ENCODE measurements at places on chromosomes 3 and 15.
A peak's percentile ranks its signal among the peaks of the same experiment; 100 is the strongest.

GRCh38 chr3:5093731-5094130, 28.4 kb upstream of the ARL8B start:
- DNase-seq = no peak

- no peak for DNase-seq
These were observed 21.3 kb downstream of the GSK3B start for GRCh38 chr3:120072867-120073525.

DNA sequence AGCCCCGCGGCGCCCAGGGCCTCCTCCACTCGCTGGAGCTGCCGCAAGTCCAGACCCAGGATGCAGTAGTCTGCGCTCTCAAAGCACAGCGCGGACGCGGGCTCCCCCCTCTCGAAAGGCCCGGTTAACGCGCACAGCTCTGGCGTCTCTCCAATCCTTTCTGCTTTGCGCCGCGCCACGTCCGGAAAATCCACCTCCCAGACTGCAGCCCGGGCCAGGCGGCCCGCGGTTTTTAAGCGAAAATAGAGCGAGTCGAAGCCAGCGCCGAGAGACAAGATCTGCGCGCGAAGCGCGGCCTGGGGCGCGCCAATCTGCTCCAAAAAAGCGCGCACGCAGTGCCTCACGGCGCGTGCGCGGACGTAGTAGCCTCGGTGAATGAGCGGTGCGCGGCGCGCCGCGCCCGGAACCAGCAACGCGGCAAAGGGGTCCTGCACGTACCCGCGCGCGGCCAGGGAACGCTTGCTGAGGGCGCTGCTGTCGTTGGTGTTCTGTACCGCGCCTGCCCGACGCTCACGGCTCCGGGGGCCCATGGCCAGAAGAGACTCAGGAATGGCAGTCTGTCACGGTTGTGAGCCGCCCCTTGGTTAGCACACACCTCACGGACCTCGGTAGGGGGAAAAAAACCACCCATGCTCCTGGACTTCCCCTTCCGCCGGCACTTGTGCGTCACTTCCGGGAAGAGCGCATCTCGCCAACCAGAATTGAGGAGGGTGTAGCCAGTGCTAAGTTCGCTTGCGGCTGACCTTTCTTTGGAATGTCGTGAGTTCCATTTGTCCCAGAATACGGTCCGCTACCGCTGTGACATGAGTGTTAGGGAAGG, at the start of gene LCMT2:
TSS of gene LCMT2 (minus strand) at position 614 of the 820 bp plus-strand sequence. CDS start at position 530, 84 bp downstream.
- DNase-seq = peak; percentile 85

GRCh38 chr3:187943677-187944389, 198.6 kb upstream of the BCL6 start:
- DNase-seq = no peak

DNA sequence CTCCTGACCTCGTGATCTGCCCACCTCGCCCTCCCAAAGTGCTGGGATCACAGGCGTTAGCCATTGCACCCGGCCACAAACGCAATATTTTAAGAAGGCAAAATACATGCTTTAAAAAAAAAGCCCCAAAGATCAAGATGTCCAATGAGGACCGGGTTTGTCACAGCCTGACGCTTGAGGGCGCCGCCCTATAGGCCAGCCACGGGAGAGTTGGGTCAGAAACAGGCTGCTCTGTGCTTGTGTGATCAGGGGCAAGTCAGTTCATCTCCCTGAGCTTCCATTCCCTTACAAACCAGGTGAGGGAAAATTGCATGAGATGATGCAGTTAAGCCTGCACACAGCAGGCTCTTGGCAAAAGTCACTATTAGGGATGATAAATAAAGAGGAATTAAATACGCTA, 23.9 kb downstream of the FAM174B start:
- DNase-seq = no peak

GRCh38 chr3:165233501-165234195, 37.5 kb upstream of the SLITRK3 start:
- DNase-seq = no peak

DNA sequence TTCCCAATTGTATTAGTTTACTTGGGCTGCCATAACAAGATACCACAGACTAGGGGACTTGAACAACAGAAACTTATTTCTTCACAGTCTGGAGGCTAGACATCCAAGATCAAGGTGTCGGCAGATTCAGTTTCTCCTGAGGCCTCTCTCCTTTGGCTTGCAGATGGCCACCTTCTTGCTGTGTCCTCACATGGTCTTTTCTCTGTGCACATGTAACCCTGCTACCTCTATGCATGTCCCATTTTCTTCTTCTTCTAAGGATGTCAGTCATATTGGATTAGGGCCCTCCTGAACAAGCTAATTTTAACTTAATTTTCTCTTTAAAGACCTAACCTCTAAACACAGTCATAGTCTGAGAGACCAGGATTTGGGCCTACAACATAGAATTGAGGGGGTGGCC, 336.7 kb upstream of the WNT5A start:
- DNase-seq = no peak

DNA sequence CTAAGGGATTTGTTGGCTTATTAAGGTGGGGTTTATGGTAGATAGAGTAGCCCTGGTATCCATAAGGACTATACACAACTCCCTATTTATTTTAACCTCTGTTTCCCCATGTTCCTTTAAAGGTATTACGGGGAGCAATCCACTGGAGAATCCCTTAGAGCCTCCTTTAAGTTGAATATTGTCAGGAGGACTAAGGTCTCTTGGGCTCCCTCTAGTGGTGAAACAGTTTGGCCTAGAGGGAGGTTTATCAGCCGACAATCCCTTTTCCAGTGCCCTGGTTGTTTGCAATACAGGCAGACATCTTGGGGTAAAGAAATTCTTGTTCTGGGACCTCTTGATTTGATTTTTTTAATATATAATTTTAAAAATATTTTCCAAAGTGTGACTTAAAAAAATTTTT, 12.9 kb downstream of the OPA1 start:
- no peak for DNase-seq

DNA sequence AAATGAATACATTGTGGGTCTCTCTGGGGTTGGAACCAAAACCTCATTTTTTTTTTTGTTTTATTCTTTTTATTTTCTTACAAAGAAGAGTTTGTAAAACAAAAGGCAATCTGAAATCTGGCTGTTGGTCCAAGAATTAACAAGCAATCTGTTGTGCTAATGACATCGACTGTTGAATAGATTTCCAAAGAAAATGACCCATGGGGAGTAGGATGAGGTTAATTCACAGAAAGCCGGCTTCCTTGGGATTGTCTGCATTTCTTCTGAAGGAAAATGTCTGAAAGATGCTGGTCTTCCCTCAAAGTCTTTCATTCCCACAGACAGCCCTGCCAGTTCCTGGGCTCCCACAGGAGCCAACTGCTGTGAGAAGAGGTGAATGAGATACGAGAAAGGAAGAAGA, 92.9 kb downstream of the LRRC3B start:
- no peak for DNase-seq

DNA sequence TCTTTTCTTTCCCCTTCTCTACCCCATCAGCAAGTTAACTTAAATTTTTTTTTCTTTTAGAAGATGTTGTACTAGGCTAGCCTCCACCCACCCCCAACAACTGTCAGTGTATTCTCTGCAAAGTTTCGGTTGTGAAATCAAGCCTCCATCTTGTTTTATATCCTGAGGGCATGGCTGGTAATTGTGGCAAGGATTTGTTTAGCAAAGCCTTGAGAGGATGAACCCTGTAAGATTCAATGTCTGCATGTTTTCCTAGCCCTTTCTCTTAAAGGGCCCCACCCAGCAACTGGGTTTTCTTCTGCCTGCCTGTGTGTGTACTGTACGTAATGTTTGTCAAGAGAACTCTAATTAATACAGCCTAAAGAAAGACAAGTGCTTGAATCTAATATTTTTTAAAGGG, 475.3 kb downstream of the FHIT start:
- DNase-seq = no peak

DNA sequence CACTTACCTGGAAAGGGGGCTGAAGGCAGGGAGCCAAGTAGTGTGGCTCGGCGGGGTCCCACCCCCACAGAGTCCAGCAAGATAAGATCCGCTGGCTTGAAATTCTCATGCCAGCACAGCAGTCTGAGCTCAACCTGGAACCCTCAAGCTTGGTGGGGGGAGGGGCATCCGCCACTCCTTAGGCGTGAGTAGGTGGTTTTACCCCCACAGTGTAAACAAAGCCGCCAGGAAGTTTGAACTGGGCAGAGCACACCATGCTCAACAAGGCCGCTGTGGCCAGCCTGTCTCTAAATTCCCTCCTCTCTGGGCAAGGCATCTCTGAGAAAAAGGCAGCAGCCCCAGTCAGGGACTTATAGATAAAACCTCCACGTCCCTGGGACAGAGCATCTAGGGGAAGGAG, 156.3 kb downstream of the KBTBD8 start:
- no peak for DNase-seq
